ENCODE measurements at places on chromosomes 3 and 15. TPM values are rescaled to one million over a fixed set of nuclear protein-coding genes. Genes with fewer than 3 reads are reported as not detected.
A peak's percentile ranks its signal among the peaks of the same experiment; 100 is the strongest.

EFCC1 gene
- total RNA-seq = not detected

DNA sequence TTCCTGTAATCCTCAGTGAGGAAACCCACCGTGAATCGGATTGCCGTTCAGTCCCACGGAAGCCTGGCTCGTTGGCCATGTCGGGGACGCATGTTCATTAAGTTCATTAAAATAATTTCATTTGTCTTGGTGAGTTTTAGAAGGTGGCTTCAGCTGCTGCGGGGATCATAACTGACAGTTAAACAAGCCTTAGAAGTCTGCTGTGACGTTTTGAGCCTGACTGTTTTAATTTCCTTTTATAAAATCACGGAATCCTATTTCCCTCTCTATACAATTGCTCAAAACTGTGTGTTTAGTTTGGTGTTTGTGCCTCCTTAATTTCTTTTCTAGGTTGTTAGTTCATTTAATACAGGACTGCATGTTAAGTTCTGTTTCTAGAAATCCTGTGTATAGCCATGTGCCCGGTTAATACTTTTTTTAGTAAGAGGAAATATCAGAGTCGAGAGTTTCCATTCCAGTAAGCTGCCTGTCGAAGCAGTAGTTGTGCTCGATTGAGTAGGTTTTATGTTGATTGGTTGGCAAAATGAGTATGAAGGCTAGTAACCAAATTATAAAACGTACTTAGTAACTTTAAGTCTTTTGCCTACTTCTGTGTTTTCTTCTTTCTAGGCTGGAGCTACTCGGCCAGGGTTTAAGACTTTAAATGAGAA, 705 bp downstream of the NIPA2 start:
- no peak for DNase-seq

COLQ gene
- not detected for total RNA-seq

GRCh38 chr3:38907426-38907825, 91.4 kb upstream of the SCN10A start:
- DNase-seq = no peak

GRCh38 chr3:111859974-111860859, 1.2 kb downstream of the PHLDB2 start:
- peak; percentile 65 for DNase-seq

GRCh38 chr3:43949594-43949993, 258.9 kb downstream of the ABHD5 start:
- DNase-seq = no peak

Measured in NCI-H460 (cell line).